Occipital lobe (tissue), 3 donors: ENCODE measurements at places on chromosomes 2 and 18. TPM values are rescaled to one million over a fixed set of nuclear protein-coding genes. Genes with fewer than 3 reads are reported as not detected.

DNA sequence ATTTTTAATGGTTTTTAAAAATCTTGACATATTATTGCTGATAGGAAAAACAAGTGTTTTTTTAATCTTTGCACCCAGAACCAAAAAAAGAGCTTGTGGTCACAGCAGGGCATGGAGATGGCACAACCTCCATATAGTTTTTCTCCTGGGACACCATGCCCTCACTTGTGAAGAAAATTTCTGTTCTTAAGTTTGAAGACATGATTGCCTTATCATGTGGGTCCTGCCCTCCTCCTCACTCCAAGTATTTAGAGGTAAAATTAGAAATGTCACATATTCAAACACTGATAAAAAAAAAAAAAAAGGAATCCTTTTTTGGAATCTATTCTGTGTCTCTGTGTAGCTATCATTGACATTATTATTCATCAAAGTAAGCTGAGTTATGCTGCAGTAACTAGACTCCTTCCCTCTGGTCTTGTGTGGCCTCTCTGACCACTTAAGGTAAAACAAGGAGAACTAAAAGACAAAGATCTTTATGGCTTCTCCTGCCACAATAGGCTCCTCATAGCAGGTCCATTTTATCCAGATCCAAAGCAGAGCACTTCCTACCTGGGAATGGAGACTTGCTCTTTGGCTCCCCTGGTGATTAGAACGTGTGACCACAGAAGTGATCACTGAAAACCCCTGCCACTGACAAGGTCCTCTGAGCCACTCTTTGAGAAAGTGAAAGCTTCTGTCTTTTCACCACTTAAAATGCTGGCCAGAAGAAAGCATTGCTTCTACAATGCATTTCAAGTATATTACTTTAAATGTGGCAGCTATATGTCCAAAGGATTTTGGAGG, 19.8 kb downstream of the ADD2 start:
- no peak for DNase-seq

GRCh38 chr2:1868683-1869141, 124.4 kb upstream of the PXDN start:
- no peak for DNase-seq

- DNase-seq, result no peak
Observed at GRCh38 chr18:69936191-69936558, 11.5 kb downstream of the CD226 start.

Gene C2orf92
- 3.6 TPM for total RNA-seq

Gene HES6
- total RNA-seq, result 80.8 TPM

DNA sequence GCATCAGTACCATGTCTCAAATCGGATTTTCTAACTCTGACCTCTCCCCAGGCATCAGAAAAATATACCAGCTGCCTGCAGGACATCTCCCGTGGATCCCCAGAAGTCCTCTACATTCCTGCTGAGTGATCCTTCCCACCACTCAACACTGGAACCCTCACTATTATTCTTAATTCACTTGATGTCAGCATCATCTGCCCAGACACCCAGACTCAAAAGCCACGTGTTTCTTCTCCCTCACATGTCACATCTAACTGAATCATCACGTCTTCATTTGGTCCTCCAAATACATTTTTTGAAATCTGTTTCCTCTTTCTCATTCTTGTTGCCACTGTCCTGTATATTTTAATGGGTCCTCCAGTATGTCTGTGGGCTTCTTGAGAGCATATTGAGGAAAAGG, 218.6 kb downstream of the HRH4 start:
- no peak for DNase-seq

DNA sequence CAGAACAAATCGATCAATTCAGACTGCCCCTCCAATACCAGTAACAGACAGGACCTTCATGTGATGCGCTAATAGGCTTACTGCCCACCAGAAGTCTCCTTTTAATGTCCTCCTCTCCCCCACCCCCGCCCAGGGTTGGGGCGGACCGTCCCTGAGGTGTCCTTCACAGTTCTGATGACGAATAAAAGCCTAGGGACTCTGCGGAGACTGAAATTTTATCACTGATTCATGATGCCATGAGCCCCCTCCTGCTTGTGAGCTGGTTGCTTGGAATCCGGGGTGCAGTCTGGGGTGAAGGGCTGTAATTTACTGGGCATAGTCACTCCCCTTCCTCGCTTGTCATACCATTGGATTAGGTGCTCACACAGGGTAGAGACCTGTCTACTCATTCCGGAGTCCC, 42.3 kb downstream of the B3GNT2 start:
- no peak for DNase-seq

DNA sequence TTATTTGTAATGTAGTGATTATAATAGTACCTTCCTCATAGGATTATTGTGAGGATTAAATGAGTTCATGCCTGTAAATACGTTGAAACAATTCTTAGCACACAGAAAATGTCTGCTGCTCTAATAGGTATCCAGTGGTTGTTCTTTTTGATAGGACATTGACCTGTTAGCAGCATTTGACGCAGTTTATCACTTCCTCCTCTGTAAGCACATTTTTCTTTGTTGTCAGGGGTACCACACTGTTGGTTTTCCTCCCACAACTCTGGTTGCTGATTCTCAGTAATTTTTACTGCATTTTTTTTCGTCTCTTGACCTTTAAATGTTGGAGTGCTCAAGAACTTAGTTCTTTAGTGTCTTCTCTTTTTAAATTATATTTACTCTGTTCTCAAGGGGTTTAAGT, 15.4 kb downstream of the PPM1B start:
- DNase-seq, result no peak

Gene CABYR
- 34.6 TPM for total RNA-seq

GRCh38 chr18:22539051-22539765, 121.5 kb upstream of the CTAGE1 start:
- DNase-seq, result no peak

Gene AOX1
- 0.94 TPM for total RNA-seq

Gene GALNT3
- total RNA-seq, result 5.3 TPM

DNA sequence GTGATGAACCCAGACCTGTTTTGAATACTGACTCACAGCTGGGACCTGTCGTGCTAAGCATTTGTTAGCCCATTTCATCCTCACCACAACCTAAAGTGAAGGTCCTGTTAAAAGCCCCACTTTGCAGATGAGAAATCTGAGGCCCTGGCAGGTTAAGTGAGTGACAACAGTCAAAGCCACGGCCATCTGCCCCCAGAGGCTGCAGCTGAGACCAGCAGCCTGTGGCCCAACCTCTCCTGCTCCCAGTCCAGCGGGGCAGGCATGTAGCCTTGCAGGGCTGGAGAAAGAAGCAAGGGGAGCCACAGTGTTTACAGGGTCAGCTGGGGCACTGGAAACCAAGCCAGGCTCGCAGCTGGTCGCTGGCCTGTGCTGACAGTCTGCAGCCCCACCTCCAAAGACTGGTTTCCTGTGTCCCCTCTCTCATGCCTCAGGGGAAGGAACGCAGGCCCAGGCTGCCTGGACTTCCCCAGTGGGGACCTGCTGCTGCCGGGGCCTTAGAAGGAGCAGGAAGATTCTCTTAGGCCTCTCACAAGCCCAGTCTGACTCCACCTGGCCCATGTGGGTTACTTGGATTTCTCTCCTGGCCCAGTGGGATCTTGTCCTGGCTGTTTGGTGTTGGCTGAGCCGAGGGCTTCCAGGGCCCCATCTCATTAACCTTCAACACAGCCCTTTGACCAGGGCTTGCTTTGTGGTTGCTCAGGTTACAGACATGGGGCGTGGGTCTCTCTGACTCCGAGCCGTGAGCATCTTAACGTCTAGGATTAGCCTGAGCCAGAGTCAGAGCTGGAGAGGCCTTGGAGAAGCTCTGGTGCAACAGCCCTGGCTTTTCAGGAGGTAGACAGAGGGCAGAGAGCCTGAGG, 1.7 kb downstream of the INPP5D start:
- DNase-seq, result no peak

GRCh38 chr2:18611184-18611583, 21.8 kb upstream of the NT5C1B start:
- no peak for DNase-seq

Gene RBFA
- 58.6 TPM for total RNA-seq

Gene ABCG8
- total RNA-seq, result 0.31 TPM

Gene SULT1C2
- 0.62 TPM for total RNA-seq

DNA sequence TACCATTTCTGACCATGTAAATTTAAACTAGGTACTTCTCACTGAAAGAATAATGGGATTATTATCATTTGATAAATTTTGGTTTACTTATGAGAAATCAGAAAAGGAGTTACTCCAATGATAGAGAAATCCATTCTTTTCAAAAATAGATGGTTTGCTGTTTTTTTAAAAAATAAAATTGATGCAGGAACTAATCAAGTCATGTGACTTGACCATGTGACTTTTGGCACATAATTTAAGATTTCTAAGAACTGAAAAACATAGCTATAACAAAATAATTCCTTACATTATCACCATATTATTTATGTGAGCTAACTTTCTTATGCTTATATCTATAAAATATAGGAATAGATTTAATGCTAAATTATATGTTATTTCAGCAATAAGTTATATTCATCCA, 247.1 kb upstream of the FIGN start:
- DNase-seq, result no peak

Gene IKZF2
- 12.0 TPM for total RNA-seq

Gene DUSP2
- total RNA-seq, result 7.3 TPM

Gene AMER3
- total RNA-seq, result 32.8 TPM

Gene CXCR4
- 115 TPM for total RNA-seq

Gene TUBA4B
- total RNA-seq, result not detected

Gene RGPD3
- 0.94 TPM for total RNA-seq

GRCh38 chr2:71281950-71282349, 49.6 kb upstream of the ZNF638 start:
- no peak for DNase-seq

Gene MOGAT1
- total RNA-seq, result not detected

DNA sequence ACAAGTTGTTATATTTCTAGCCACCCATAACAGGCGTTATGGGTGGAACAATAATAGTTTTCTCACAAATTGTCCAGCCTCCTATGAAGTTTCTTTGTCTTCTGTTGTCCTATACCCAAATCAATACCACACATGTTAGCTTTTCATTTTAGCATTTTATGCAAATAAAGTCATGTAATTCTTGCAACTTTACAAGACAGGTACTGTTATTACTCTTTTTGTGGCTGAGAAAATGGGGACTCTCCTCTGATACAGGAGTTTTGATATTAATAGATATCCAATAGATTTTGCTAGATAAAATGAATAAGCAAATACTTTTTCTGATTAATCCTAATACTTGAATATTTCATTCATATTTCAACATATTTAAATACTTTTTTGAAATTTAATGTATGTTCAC, 151.0 kb downstream of the PMAIP1 start:
- no peak for DNase-seq

DNA sequence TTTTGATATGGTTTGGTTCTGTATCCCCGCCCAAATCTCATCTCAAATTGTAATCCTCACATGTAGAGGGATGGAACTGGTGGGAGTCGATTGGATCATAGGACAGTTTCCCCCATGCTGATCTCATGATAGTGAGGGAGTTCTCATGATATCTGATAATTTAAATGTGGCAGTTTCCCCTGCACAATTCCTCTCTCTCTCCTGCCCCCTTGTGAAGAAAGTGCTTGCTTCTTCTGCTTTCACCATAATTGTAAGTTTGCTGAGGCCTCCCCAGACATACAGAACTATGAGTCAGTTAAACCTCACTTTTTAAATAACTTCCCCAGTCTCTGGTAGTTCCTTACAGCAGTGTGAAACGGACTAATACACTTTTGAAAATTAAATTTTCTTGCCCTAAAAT, 12.3 kb upstream of the KCNJ3 start:
- no peak for DNase-seq

GRCh38 chr2:227214622-227215041, 50.2 kb downstream of the COL4A3 start:
- DNase-seq, result no peak

DNA sequence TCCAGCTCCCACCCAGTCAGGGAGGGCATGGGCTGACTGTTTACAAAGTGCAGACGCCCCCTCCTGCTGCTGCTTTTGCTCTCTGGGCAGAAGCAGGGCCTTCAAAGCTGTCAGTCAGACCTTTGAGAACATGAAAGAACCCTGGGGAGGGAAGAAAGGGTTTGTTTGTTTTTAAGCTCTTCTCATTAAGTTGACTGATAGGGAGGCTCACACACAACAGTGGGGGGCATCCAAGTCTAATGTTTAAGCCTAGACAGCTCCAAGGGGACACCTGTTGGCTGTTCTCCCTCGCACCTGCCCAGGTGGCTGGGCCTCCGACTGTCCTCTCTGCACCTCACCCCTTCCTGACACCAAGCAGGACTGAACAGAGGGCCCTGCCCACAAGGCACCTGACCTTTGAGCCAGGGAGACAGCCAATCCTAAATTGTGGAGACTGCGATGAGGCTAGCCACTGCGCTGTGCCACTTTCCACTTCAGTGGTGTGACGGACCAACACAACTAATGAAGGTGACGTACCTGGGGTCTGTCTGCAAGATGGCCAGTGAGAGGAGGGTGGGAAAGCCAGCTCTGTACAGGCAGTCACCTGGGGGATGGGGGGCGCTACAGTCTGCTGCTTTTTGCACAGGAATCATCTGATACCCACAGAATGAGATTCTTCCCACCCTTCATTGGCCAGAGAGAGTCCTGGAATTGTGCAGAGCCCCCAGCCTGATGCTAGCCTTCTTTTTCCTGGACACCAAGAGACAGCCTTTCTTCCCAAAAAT, 16.3 kb downstream of the ST6GAL2 start:
- DNase-seq, result no peak

Gene SKOR2
- total RNA-seq, result not detected

GRCh38 chr2:127669056-127669455, 6.3 kb downstream of the LIMS2 start:
- DNase-seq, result no peak

DNA sequence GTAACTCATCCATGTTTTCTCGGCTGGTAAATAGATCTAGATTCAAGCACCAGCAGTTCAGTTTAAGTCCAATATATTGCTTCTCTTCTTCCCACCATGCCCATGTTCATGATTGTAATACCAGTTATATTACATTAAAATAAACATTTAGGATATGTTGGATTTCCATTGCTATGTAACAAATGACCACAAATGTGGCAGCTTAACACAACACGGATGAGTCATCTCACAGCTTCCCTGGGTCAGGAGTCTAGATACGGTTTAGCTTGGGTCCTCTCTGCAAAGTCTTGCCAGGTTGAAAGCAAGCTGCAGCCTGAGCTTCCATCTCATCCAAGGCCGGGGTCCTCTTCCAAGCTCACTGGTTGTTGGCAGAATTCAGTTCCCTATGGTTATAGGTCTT, 39.4 kb upstream of the SMAD2 start:
- no peak for DNase-seq

Gene STARD7
- total RNA-seq, result 165 TPM

- no peak for DNase-seq
Observed at GRCh38 chr2:197997083-197997541, 192.7 kb downstream of the PLCL1 start.

Gene DOK6
- 91.4 TPM for total RNA-seq

DNA sequence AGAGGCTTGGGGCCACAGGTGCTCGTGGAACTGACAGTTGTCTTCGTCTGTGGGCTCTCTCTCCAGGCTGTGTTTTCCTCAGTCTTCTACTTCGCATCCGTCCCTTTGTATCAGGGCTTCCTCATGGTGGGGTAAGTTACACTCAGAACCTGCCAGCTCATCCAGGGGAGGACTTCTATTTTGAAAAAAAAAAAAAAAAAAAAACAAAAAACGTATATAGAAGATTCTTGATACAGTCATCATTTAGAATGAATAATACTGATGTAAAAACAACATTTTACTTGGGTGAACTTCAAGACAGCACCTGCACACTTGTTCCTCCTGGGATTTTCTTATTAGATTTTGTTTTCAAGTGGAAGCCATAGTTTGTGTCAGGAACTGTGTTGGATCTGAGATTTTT, 47.7 kb upstream of the NFATC1 start:
- DNase-seq, result no peak

Gene RAB17
- total RNA-seq, result 0.16 TPM
